ENCODE measurements at places on chromosomes 6 and 20.
A peak's percentile ranks its signal among the peaks of the same experiment; 100 is the strongest.

DNA sequence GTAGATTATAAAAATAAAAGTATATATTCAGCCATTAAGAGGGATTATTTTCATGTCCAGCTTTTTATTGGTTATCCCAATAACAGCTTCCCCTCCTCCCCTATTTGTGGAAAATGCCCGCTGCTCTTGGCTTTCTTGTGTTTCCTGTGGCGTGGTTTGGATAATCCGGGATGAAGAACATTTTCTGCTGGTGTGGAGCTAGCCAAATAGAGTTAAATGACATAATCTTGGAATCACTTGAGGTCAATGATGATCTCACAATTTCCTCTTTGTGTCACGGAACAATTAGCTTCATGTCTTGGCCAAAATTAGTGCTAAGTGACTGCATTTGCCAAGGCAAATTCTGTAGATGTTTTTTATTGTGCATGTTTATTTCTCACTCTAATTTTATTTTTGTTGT lies 394.0 kb downstream of the LAMA2 start:
- no peak for DNase-seq

- peak; percentile 41 for DNase-seq
These were observed 68.5 kb downstream of the FYN start for GRCh38 chr6:111804627-111805235.

GRCh38 chr6:32152769-32153563 lies 975 bp upstream of the PPT2 start:
- no peak for DNase-seq

DNA sequence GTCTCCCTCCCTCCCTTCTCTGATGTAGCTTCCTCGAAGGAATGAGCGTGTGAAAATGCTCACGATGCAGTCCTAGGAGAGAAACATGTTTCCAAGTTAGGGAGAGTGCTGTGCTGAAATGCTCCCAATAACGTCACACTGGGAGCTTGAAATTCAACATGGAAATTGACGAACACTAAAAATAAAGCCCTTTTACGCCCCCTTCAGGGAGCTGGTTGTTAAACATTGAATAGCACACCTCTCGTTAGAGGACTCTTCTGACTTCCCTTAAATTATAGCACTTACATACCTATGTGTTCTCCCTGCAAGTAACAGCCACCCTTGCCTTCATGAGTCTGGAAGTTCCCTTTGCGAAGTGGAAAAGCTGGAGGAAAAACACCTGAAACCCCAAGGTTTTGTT lies 88.6 kb downstream of the BFSP1 start:
- DNase-seq, result no peak

DNA sequence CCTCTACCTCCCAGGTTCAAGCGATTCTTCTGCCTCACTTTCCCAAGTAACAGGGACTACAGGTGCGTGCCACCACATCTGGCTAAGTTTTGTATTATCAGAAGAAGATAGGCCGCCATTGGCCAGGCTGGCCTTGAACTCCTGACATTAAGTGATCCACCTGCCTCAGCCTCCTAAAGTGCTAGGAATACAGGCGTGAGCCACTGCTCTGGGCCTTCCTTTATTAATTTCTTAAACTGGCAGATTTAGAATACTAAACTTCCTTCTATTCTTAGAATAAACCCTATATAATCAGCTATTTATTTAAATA lies 86.6 kb downstream of the HFE start:
- no peak for DNase-seq

DNA sequence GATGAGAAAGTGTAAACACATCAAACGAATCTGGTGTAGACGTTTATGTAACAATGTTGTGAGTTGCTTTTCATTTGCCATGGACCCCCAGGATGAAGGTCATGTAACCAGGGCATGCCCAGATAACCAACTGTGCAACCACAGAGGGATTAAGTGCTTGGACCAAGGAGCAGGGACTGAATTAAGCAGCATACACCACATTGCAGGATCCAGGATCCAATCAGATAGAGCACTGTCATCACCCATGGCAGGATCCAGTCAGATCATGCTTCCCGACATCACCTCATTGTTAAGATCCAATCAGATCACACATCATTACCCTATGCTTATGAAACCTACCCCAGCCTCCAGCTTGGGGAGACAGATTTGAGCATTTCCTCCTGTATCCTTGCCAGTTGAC lies 74.3 kb upstream of the RCAN2 start:
- DNase-seq, result no peak

DNA sequence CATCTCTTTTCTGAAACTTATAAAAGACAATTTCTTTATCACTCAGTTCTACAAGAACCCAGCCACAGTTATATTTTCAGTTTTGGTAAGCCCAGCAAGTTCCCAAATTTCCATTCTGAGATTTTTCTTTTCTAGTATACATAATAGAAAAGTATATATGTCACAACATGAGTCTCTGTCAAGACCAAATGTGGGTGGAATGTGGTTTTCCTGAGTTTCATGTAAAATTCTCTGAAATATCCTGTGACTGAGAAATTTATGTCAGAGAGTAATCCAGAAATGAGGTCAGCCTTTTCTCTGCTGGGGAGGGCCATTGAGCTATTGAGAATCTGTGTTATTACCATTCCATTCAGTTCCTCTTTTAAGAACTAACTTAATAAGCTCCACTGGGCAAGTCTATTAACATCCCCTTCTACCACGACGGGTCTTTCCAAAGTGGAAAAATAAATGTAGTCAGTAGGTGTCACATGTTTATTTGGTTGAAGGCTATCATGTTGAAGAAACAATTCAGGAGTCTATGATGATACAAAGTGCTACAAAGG lies 100.7 kb upstream of the HMGN3 start:
- DNase-seq, result no peak

- DNase-seq, result peak; percentile 20
These were observed 101.3 kb upstream of the MLN start for GRCh38 chr6:33905071-33905609.

- DNase-seq, result no peak
These were observed 20.8 kb upstream of the RSPO4 start for GRCh38 chr20:1022871-1023270.

- no peak for DNase-seq
These were observed 10.7 kb downstream of the TULP4 start for GRCh38 chr6:158322724-158323560.

DNA sequence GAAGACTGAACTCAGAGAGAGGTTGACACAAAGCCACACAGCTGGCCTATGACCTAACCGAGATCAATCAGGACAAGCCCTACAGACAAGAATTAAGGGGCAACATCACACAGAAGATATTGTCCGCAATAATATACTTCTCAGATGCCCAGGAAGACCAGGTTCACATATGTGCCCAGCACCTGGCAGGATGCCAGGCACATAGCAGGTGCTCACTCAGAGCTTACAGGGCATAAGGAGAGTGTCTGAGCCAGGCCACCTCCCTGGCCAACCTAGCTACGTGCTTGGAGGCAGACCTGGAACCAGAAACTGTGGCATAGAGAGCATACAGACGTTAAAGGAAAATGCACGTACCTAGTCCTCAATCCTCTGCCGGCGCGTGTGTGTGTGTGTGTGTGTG lies 87.0 kb upstream of the LRFN2 start:
- DNase-seq, result no peak

GRCh38 chr6:24631671-24632070 lies 14.3 kb downstream of the KIAA0319 start:
- DNase-seq, result no peak

GRCh38 chr20:8875586-8875985 lies 193.3 kb upstream of the PLCB4 start:
- DNase-seq, result no peak

DNA sequence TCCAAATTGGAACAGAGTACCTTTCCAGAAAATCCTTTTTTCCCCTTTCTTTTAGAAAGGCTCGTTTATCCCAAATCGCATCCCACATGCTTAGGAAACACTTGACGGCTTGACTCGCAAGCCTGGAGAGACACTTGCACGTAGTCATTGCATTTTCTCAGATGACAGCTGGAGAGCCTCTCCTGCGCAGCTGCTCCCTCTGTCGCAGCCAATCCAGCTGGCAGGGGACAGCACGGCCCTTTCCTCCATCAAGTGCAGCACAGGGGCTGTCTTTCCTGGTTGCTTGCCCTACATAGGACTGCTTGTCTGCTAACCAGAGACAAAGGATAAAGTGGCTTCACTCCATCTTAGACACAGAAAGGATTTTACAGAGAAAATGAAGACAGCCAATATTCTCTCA lies 77.6 kb upstream of the RGS17 start:
- DNase-seq, result no peak

- no peak for DNase-seq
These were observed 18.3 kb downstream of the RAET1L start for GRCh38 chr6:150006961-150007464.

DNA sequence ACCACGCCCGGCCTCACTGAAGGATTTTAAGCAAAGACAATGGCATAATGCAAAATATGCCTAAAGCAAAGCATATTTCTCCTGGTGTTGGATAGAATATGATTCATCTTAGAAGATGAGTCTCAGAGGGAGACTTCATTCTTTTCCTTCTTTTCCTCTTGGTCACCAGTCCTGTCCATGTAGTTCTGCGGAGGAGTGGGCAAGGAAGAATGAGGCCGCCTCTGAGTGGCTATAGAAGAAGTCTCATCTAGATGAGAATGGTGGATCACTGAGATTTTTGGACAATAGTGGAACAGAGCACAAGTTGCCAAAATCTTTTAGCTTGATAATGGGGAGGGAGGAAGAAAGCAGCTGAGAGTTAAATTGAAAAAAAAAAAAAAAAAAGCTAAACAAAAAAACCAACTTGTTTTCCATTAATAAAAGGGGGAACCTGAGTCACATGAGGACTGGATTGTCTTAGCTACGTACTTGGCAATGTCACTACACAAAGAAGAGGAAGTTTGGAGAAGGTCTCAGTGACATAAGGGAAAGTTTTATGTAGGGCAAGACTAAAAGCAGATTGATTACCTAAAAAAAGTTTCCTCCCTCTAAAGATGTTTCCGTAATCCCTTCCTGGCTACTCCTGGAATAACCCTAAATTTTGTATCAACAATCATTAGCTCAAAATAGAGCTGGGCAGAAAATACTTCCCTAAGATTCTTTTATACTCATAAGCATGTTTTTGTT lies 6.0 kb downstream of the CD83 start:
- DNase-seq, result no peak
